ENCODE measurements at places on chromosomes 3 and 15.

DNA sequence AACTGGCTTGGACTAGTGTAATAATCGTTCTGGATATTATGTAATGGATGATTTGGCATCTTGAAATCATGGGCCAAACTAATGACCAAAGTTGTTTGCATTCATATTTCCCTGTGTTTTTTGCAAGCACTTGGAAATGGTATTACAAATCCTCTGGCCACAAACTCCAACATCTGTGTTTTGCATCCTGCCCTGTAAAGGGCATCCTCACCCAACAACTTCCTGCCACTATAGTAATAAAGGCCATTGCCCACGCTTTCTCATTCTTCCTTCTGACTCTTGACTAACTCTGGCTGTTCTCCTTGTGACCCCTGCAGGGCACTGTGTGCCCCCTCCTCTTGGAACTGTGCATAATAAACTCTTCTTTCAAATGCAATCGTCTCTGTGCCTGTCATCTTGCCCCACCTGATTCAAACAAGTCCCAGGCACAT, 25.4 kb upstream of the PSMD6 start:
- DNase-seq = no peak

GRCh38 chr3:101817992-101818391, 31.3 kb upstream of the NFKBIZ start:
- no peak for DNase-seq

DNA sequence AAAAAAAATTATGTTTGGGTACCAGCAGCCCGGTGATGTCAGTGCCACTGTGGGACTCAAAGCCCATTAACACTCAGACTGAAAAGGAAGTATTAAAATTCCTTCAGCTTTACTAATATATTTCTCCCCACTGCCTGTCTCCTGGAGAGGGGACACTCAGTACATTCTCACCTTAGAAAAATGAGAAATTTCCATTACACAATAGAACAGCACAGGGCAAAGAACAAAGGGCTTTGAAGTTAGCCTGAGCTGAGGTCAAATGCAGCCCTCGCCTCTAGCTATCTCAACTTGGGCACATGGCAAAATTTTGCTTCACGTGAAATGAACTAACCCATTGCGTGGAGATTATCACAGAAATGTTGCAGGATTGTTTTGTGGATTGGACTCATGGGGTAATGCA, 80.8 kb downstream of the RARB start:
- no peak for DNase-seq

- DNase-seq = peak; percentile 64
Measured at GRCh38 chr3:149634573-149634972, 23.3 kb downstream of the WWTR1 start.

DNA sequence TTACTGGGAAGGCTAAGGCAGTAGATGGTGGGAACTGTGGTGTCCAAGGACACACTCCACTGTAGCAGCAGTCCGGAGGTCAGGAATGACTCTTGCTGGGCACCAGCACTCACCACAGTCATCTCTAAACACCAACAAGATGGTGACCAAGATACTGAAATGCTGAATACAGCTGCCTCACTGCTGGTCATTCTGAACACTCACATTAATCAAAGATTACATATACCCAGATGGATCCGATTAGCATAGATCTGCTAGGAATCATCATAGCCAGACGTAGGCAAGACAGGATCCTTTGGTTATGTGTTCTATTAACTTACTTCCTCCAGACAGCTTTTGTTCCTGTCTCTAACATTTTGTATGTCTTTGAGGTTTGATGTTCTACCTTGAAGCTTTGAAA, 134.9 kb upstream of the BFSP2 start:
- DNase-seq = no peak

- DNase-seq = no peak
Measured at GRCh38 chr15:27514526-27514925, 543.5 kb downstream of the GABRG3 start.

DNA sequence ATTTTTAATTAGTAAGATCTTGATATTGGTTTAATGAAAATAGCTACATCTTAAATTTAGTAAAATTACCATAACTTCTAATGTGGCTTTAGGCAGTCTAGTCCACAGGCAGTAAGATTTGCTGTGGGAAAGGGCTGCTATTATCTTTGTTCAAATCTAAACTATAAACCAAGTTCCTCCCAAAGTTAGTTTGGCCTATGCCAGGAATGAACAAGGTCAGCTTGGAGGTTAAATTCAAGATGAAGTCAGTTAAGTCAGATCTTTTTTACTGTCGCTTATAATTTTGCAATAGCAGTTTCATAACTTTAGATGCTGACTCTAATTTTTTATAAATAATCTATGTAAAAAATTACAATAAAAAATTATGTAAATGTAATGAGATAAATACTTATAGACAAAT, 1016.9 kb upstream of the ALCAM start:
- DNase-seq = no peak

DNA sequence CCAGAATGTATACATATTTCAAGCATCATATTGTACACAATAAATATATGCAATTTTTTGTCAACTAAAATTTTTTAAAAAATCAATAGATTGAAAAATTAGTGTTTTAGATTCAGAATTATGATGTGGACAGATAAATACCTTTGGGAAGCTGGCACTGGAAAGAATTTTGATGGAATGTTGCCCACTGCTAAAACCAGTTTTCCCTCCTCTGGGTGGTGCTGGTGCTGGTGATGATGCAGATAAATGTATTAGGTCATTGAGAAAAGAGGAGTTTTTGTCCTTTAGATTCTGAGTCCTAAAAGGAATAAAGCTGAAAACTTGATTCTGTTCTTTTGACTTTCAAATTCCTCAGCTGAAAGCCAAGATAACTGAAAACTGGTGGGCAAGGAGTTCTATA, 56.0 kb upstream of the SUCLG2 start:
- DNase-seq = no peak

GRCh38 chr3:167653155-167653554, 587 bp downstream of the WDR49 start:
- DNase-seq = no peak

DNA sequence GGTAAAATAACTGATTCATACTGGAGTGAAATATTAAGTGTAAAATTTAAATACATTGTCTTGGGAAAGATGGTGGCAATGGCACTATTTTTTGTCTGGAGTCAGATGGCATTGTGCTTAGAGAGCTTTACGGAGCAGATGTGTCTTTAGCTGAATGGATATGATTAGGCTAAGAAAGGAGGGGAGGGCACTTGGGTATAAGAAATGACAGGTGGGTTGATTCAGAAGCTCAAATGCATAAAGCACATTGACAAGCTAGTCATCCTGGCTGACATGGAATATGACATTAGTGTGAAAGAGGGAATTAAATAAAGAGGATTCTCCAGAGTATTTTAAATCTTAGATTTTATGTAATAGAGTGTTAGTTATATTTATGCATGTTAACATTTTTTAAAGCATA, 570.1 kb upstream of the CBLB start:
- no peak for DNase-seq

DNA sequence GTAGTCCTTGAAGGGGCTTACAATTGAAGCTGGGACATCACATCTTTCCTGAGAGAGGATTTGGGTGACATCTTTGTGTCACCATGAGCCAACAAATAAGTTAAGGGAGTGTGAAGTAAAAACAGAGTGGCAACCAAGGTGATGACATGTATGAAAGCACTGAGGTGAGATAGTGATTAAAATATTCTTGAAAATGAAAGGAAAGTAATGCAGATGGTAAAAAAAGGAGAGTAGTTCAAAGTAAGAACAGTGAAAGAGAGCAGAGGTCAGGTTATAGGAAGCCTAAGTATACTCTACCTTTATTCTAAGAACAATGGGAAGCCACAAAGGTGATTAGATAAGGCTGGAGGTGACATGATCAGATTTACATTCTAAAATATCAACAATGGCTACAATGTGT, 486.1 kb downstream of the DIPK2A start:
- DNase-seq = no peak

DNA sequence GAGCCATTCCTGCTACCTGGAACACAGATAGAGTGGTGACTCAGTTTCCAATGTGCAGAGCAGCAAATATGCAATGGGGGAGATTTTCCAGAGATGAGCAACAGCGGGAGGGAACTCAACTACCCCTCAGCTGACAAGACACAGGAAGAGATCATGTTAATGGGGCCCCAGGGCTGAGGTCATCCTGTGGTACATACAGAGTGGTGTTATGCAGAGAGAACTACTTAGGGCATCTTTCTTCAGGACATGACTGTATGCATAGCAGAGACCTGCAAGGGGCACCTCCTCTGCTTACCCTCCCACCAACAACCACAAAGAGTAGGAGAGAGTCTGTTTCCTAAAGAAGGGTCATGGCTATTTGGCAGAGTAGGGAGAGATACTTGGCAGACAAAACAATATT, 6.8 kb upstream of the TBC1D5 start:
- no peak for DNase-seq

DNA sequence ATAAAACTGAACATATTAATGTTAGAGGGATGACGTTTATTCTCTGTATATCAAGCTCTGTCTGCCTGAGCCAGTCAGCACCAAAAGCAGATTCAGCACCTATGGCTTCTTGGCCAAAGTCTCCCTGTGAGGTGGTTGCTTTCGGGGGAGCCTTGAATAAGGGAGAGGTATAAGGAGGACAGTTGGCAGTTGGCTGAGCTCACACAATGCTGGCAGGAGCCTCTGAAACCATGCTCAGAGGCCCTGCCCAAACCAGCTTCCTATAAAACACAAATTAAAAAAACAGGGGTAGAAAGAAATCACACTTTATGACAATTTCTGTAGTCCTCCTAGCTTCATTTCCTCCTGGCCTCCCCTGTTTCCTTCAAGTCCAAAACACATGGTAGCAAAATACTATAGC, 18.8 kb downstream of the ARHGEF3 start:
- no peak for DNase-seq

DNA sequence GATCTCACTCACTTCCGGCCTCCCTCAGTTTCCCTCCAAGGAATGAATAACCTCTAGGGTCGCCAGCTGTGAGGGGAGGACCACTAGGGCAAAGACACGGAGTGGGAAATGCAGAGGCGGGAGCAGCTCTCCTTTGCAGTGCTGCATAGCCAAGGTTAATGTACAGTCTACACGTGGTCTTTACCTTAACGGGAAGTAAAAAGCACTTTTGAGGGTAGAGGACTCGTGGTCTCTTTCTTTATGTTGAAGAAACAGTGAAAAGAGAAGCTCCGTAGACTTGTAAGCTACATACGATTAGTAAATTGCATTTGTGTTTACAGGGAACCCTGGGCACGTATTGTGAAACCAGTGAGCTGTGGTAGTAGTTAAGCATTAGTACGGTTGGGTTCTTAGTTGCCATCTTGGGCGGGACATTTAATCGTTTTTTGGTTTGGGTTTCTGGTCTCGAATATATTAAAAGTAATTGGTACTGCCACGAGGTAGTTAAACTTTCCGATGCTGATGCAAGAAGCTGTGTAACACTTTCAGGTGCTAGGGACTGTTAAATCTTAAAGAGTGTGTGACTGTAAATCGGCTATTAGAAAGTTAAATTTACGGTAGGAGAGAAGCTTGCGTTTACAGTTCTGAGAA, 828 bp downstream of the U2SURP start:
- DNase-seq = no peak

- no peak for DNase-seq
Measured at GRCh38 chr15:80121546-80121945, 31.3 kb upstream of the FAH start.

- no peak for DNase-seq
Measured at GRCh38 chr15:41017066-41017735, 63.9 kb downstream of the CHAC1 start.

GRCh38 chr3:193134856-193135255, 106.2 kb upstream of the PLAAT1 start:
- no peak for DNase-seq

DNA sequence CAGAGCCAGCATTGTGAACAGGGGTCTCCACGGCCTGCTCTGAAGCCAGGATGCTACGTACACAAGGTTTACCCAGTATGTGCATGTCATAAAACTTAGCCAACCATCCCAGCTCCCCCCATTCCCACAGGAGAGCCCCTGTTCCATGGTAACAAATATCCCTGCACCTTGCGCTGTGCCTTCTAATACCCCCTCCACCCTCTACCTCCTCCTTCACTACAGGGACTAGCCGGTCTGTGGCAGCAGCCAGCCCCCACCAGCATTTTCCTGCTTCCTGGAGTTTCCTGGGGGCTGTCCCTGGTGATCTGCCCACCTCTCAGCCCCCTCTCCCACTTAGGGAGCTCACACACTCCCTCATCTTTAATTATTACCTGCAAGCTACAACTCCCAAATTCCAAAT, 20.4 kb downstream of the ACSBG1 start:
- no peak for DNase-seq

- peak; percentile 86 for DNase-seq
Measured at GRCh38 chr15:59170295-59171066, 36.2 kb upstream of the LDHAL6B start.

GRCh38 chr3:10508619-10509260, 3.4 kb upstream of the ATP2B2 start:
- peak; percentile 92 for DNase-seq

DNA sequence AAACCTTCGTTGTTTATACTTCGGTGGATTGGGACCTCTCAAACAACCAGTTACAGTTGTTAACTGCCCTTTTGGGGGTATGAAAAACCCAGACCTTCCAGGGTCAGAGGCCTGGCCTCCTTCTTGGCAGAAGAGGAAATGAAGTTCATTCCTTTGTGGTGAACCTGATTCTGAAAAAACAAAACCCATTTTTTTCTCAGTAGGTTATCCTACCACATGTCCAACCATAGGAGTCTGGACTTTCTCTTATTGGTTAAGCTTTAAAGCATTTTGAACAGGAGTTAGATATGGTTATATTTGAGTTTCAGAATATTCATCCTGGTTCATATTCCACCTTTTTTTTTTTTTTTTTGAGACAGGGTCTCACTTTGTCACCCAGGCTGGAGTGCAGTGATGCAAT, 7.2 kb upstream of the LACTB start:
- no peak for DNase-seq

GRCh38 chr15:63601704-63602185, 4.6 kb downstream of the FBXL22 start:
- no peak for DNase-seq

DNA sequence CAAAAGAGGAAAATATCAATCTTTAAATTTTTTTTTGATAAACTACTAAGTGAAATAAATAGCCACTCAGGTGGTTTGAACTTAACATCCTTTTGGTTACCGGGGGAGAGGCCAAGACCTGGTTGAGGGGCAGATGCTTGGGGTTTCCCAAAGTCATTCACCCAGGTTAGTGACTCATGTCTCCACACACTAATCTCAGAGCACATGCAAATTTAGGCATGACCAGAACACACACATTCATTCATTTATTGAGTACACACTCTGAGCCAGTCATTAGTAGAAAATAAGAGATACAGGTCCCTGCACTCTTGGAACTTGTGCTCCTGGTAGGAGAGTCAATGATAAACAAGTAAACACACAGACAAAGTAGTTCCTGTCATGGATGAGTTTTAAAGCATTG, 7.3 kb downstream of the ILDR1 start:
- DNase-seq = no peak

DNA sequence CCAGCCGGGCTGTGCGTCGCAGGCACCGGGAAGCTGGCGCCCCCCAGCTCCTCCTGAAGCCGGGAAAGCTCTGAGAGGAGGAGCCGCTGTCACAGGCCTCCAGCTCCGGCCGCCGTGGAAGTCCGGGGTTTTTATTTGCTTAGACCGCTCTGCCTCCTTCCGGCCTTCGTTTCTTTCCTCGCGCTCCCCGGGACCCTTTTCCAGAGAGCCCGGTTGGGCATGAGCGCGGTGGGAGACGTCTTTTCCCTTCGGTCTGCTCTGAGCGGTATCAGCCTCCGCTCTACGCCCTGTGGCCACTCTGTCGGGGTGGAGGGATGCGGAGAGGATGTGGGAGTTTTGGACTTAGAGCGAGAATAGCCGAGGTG, 559 bp downstream of the SENP5 start:
- no peak for DNase-seq
